ENCODE measurements at places on chromosomes 2 and 18.

GRCh38 chr2:208609166-208609804, 202.7 kb downstream of the PTH2R start:
- no peak for DNase-seq

DNA sequence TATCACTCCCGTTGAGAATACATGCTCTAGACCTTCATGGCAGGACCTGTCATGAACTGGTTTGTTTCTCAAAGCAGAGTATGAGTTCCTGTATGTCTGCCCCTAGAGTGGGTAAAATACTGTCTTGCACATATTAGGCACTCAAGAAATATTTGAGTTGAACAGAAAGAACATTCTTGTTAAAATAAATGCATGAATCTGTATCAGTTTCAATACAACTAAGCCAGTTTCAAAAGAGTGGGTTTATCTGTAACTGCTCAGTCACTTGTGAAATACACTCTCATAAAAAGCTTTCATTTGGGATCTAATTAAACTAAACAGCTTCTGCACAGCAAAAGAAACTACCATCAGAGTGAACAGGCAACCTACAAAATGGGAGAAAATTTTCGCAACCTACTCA, 69.2 kb downstream of the RFTN2 start:
- no peak for DNase-seq

DNA sequence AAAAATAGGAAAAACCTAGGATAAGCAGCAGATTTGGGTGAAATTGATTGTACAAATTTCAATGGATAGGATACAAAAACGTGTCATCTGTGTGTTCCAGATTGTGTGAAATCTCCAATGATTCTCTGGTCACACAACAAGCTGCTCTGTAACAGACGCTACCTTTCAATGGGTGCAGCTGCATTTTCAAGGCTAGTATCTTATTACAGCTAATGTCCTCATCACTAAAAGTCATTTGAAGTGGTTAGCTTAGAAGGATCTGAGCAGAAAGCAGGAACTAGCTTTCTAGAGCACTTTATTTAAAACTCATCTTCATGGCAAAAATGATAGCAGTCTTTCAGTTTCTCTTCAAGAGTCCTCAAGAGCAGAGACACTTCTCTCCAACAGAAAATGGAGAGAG, 364.6 kb downstream of the LRP1B start:
- DNase-seq, result no peak

GRCh38 chr18:79503406-79503805, 107.7 kb downstream of the NFATC1 start:
- no peak for DNase-seq

GRCh38 chr2:54879598-54880332, 156.3 kb downstream of the EML6 start:
- DNase-seq, result no peak

DNA sequence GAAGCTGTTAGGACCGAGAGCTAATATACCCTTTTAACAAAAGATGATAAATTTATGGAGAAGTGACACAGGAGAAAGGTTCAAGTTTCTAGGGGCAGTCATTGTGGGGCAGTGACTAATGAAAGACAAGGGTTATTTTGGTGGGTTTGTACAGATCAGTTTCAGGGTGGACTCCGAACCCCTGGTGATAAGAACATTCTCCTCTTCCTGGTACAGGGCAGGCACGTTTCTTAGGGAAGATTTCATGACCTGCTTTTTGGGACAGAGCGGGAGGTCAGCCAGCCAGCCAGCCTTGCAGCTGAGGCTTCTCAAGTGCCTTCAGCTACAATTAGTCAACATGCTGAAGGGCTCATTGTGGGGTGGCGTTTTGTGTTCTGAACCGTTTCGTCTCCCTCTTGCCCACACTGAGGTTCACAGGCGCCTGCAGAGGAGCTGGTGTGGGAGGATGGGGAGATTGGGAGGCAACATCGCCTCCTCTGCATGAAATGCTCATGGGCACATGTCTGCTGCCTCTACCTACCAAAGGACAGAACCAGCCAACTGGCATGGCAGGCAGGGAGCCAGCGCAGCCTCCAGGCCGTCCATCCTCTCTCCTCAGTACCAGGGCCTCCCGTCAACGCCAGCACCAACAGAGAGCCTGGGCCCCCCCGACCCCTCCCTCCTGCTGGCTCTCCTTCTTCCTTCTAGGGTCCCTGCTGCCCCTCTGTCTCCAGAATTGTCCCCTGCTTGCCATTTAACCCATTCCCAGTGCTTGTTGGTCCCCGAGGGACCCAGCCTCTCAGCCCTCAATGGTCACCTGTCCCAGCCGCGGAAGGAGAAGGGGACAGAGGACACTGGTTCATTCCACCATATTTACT, 9.6 kb downstream of the CHMP1B start:
- no peak for DNase-seq

DNA sequence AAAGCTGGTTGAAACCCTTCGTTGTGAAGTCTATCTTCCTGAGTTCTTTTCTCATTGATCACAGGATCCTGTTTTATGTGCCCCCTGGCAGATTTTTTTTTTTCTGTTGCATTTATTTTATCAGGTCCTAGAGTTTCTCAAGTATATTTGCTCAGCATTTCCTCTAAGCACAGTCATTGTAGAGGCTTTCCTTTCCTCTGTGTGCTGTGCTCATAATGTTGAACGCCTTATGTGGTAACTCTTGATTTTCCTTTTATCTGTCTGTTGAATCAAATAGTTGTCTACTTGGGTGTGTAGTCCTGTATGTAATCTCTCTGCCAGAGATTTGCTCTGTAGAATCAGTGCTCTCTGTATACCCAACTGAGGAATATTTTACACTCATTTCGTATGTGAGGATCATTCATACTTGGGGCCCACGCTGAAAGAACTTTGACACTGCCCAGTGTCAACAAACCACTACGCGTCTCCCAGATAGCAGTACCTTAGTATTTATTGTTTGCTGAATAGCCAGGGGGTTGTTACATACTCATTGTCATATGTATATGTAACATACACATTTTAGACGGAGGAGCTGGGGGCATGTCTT, 118.2 kb downstream of the CTNNA2 start:
- DNase-seq, result no peak

DNA sequence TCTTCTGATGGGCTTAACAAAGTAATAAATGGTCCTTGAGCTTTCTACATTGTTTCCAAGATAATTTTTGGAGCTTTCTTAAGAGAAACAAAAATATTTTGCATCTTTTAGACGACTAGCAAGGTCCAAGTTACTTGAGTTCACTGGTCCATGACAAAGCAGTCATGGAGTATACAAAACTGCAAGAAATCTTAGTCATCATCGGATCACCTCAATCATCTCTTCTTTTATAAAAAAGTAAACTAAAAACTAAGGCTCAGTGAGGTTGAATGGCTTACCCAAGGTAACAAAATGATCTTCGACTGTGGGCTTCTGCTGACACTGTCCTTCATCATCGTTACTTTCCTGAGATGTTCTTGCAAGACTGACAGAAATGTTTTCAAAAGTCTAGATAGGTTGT, 11.9 kb downstream of the FIGN start:
- DNase-seq, result no peak

DNA sequence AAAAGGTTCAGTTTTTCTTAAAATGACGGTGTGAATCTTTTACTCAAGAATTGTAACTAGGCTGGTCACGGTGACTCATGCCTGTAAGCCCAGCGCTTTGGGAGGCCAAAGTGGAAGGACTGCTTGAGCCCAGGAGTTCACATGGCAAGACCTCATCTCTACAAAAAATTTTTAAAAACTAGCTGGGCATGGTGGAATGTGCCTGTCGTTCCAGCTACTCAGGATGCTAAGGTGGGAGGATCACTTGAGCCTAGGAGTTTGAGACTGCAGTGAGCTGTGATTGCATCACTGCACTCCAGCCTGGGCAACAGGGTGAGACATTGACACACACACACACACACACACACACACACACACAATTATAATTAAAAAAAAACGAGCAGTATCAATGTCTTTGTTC, 369.8 kb downstream of the DPP10 start:
- no peak for DNase-seq

GRCh38 chr2:161101406-161101805, 58.8 kb upstream of the TANK start:
- no peak for DNase-seq

- DNase-seq, result peak; percentile 38
These were observed 180.2 kb upstream of the KLHL29 start for GRCh38 chr2:23204685-23205242.

DNA sequence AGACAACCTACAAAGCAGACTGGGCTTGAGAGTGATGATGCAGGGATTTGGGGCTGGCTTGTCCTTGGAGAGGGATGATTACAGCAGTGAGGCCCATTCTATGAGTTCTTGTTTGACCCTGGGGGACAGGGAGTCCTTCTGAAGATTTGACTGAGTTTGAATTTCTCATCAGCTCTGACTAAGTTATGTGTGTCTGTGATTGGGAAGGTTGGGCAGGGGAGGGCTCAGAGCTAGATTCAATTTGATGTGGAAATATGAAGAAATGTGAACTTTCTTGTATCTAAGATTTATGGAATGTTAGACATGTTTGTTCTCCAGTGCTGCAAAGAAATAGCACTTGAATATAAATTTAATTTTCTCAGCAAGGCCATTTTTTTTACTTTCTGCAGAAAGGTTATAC, 19.9 kb upstream of the IL1R2 start:
- DNase-seq, result no peak

DNA sequence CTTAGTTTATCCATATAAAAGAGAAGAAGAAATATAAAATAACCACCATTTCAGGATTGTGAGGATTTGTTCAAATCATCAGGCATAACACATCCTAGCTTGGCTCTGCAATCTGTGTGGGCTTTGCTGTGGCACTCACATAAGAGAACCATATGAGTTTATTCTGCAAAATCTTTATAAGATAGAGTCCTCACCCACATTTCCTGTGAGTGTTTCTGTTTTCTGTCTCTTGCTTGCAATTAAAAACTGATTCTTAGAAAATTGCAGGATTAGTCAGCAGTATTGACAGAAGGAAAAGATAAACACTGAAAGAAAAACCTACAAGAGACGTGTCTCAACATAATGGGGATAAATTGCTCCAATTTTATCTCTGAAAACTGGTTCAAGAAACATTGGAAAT, 258.5 kb downstream of the RND3 start:
- no peak for DNase-seq

GRCh38 chr2:26327291-26328272, 18.4 kb upstream of the SELENOI start:
- DNase-seq, result no peak

DNA sequence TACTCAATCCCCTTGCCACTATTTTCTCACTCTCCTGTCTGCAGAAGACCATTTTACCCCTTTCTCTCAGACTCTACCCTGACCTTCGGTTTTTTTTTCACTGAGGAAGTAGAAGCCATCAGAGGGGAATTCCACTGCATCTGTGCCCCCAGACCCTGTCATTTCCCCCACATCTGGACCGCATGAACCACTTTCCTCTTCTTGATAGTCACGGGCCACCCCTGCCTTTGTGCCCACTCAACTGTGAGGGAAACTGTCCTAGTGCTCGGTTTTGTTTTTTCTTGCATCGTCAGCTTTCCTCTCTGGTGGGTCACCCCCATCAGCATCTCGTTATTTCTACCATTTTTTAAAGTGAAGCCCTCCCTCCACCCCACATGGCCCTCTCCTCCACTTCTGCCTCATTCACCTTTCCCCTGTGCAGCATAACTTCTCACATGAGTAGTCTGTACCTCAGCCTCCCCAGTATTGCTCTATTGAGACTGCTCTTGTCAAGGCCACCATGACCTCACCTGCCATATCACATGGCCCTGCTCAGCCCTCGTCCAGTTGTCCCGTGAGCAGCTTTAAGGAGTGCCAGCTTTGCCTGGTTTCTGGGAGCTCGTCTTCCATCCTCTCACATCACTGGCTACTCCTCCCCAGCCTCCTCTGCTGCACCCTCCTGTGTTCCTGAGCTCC, 32.4 kb downstream of the TMEM87B start:
- no peak for DNase-seq

- DNase-seq, result no peak
These were observed 338.3 kb upstream of the ZEB2 start for GRCh38 chr2:144858211-144858610.

- no peak for DNase-seq
These were observed 443.3 kb downstream of the SOCS6 start for GRCh38 chr18:70732188-70732587.

DNA sequence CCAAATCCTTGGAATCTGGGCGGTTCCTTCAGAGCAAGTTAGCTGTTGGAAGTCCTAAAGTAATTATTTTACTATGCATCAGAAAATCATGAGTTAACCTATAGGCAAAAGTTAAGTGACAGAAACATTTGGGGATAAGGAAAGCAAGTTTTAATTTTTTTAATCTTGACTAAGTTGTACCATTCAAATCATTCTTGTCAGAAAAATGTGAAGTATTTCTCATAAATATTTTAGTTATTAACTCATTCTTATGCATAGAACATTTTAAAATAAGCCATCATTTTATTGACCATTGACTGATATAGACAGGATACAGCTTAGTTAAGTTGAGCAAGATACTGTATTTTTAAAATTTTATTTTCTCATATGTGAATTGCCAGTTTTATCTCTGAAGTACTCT, 98.2 kb upstream of the FOSL2 start:
- DNase-seq, result no peak

GRCh38 chr2:13056259-13056843, 339.6 kb downstream of the TRIB2 start:
- peak; percentile 38 for DNase-seq

DNA sequence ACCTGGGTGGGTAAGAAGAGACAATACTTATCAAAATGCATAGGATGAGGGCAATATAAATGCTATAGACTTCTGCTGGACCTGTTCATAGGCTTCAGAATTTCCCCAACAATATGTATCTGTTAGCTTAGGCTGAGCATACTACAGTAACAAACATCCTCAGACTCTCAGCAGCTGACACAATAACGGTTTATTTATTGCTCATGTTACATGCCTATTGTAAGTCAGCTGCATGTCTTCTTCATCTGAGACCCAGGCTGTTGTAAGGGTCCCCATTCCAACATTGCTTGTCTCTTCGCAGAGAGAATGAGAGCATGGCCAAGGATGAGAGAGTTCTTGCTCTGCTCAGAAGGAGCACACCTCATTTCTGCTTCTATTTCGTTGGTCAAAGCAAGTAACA, 150.7 kb downstream of the TMEM200C start:
- no peak for DNase-seq

DNA sequence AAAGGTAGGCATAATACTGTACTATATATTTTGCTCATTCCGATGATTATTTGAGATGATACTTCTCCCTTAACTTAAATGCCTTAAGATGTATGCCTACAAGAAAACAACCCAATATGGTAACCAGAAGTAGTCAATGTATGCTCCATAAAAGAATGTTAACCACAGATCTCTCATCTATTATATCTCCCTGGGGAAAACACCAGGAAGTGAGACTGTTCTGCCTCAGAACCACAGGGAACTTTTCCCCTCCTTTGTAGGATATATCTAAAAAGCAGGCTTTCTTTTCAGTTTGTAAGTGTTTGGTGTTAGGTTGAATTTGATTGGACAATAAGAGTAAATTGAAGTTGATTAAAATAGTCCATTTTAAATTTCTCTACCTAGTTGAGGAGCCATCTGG, 1160.5 kb upstream of the NXPH2 start:
- no peak for DNase-seq
